ENCODE measurements at places on chromosomes 16 and 17.

DNA sequence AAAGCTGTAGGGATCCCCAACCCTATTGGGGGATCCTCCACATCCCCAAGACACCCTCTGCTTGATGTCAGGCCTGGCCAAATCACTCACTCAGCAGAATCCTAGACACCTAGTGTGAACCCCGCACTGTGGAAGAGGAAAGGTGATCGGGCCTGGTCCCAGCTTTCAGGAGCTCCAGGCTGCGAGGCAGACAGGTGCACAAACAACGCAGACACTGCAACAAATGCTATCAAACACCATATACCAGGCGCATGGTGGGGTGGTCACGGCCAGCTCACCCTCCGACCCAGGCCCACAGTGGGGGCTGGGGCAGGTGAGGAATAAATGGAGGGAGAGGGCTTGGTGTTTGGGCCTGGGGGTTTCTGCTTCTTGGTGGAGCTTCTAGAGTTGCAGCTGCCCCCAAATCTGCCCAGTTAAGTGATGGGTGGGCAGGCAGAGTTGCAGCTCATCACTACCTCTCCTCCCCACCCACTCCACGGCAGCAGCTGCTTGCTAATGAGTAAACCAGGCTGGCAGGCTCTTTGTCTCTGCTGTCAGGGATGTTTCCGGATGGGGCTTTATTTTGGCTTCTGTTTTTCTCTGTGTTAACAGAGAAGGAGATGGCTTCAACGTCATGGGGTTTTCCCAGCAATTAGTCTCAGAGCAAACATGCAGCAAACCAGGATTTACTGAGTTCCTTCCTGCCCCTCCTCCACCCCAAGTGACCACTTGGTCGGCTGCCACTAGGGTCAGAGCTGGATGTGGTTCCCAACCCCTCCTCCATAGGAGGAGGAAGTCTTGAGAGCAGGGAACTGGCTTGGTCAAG, 46.6 kb downstream of the PECAM1 start:
- no peak for DNase-seq

DNA sequence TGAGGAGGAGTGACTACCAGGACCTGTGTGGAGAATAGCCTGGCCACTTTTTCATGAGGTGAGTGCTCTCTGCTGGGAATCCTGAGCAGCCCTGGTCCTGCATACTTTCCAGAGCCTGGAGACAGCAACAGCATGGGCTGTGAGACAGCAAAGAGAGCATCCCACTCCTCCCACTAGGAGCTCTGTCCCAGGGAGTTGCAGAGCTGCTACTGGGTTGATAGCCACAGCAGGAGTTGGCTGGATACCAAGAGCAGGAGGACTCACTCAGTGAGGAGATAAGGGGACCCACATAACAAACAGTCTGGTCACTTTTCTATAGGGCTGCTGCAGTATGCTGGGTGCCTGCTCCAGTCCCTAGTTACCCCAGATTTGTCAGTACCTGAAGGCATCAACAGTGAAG, 439.3 kb upstream of the CDH8 start:
- no peak for DNase-seq

DNA sequence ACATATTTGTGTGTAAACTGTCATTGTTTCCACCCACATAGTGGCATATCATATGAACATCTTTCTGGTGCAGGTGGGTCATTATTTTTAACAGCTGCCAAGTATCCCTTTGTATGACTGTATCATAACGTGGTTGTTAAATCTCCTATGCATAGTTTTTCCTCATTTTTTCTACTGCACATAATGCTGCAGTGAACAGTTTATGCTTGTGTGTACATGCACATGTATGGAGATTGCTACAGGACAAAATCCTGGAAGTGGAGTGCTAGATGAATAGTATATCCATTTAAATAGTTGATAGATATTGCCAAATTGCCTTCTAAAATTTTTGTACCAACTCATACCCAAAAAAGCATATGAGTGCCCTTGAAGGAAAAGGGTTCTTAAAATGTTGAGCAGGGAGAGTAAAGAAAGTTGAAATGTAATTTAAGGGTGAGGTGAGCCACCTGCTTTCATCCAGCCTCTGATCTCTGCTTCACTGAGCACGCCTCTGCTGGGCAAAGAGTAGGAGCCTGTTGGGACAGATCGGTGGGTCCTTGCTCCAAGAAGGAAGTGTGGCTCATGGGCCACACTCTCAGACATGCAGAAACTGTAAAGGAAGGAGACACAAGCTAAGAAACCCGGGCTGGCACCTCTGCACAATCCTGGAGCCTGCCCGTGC, 55.3 kb downstream of the HLF start:
- DNase-seq: no peak

DNA sequence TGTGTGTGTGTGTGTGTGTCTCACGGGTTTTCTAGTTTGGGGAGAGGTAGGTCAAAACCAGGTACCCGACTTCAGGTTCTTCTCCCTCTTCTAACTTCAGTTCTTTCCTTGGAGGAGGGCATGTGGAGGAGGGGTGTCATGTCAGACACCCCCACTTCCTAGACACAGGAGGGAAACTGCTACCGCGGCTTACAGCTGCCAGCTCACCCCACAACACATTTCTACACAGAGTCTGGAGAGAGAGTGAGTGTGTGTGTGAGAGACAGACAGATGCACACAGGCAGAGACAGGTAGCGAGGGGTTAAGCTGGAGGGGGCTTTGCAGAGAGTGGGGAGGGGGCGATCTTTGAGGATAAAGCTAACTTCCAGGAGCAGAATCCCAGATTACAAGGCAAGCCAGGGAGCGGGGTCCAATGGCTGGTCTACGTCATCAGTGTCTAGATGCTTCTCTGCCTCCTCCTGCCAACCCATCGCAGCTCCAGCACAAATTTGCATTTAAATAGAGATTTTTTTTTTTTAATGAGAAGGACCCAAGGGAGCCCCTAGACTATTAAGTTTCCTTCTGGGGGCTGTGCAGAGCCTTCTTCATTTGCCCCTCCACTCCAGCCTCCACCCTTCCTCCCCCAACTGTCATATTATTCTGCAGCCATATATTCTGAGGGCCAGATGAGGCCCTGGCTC, 48.9 kb downstream of the MRM1 start:
- no peak for DNase-seq

- DNase-seq: no peak
These were observed 34.6 kb upstream of the SMIM36 start for GRCh38 chr17:55545806-55546205.

DNA sequence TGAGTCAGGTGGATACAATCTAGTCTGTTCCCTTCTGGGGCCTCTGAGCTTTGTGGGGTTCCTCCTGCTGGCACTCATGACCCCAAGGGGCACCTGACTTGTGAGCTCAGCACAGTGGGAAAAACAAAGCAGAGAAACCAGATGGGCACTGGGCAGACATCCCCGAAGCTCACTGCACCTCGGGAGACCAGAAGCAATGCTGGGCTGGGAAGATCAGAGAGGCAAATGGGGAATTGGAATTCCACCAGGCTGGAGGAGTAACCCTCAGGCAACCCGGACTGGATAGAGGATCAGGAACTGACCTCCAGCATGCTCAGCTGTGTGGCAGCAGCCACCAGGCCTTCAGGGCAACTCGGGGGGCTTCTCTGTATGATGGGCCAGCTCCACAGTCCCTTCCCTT, 50.3 kb downstream of the ABCC12 start:
- DNase-seq: no peak

GRCh38 chr17:964876-965275, 14.7 kb downstream of the NXN start:
- DNase-seq: no peak

DNA sequence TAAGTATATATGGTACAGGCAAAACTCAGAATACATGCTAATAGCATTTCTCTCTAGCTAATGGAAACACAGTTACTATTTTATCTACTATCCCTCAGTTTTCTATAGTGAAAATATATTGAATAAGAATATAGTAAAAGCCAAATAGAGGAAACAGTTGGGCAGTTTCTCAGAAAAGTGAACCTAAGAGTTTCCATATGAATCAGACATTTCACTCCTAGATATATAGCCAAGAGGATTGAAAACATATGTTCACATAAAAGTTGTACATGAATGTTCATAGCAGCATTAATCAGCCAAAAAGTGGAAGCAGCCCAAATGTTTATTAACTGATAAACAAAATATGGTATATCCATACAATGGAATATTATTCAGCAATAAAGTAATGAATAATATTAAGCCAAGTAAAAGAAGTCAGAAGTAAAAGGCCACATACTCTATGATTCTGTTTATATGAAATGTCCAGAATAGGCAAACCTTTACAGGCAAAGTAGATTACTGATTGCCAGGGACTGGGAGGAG, 134.6 kb downstream of the CYB561 start:
- no peak for DNase-seq

GRCh38 chr17:9432134-9432885, 143.3 kb downstream of the STX8 start:
- DNase-seq: no peak

- DNase-seq: no peak
These were observed 406.2 kb downstream of the CDH11 start for GRCh38 chr16:64715624-64716023.

GRCh38 chr16:24424364-24424763, 115.0 kb upstream of the RBBP6 start:
- DNase-seq: no peak
